ENCODE measurements at places on chromosomes 1 and 21.

- no peak for DNase-seq
Measured at GRCh38 chr1:79460773-79461436, 454.4 kb upstream of the ADGRL4 start.

GRCh38 chr1:23673086-23673813 lies 18.4 kb upstream of the RPL11 start:
- DNase-seq, result no peak

DNA sequence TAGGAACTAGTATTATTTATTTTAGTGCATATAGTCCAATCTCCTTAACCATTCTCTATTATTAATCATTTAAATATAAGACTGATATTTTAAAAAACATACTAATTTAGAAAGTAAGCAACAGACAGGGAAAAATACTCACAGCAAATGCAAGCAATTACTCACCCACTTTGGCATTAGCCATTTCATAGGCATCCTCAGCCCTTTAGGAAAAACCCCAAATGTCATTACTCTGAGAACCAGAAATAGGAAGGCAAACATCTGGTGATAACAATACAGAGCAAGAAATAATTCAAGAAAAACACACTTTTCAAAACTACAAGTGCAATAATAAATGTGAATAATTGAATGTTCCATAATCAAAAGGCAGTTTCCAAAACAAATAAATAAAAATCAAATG lies 545.1 kb downstream of the PLPP3 start:
- DNase-seq, result no peak

DNA sequence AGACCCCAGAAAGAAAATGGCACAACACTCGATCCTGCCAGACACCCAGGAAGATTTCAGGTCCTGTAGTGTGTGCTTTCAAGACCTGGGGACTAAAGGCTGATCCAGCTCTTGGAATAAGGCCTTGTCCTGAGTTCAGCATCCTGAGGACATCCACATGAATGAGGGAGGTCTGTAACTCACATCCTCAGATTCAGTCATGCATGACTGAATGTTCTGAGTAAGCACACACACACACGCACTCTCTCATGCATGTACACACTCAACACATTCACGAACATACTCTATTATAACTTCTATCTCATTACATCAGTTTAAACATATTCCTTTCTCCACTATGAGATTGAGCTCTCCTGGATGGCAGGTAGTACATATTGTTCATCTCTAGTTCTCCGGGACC lies 273.4 kb upstream of the BEND5 start:
- DNase-seq, result no peak

DNA sequence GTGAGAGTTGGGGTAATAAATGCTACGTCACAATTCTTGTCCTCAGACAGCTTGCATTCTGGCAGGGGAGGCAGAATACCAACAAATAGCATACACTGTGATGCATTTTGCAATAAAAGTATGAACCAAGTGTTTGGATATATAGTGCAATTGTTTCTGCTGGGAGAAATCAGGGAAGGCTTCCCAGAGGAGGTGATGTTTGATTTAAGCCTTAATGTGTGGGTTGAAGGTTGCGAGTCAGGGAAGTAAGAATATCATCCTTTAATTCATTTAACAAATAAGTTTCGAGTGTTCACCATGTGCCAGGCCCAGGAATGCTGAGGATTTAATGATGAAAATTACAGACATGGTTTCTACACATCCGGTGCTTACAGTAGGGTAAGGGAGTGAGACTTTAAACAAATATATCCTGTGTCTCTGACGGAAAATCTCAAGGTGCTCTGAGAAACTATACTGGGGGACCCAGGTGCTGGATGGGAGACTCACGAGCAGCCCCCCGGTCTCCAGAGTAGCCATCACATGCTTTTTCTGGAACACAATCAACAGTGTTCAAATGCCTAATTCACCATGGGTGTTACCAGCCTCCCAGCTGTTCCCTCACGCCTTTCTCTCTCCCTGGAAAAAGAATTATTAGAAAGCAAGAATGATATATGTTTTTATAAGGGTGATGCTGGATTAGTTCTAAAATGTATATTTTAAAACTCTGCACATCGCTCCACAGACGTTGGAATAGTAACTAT lies 31.7 kb downstream of the RASSF5 start:
- DNase-seq, result no peak

- no peak for DNase-seq
Measured at GRCh38 chr21:42348762-42349161, 2.0 kb downstream of the TFF2 start.

- DNase-seq, result no peak
Measured at GRCh38 chr1:209926045-209926444, 12.0 kb upstream of the SYT14 start.

GRCh38 chr1:101704895-101705294 lies 291.8 kb downstream of the OLFM3 start:
- no peak for DNase-seq

DNA sequence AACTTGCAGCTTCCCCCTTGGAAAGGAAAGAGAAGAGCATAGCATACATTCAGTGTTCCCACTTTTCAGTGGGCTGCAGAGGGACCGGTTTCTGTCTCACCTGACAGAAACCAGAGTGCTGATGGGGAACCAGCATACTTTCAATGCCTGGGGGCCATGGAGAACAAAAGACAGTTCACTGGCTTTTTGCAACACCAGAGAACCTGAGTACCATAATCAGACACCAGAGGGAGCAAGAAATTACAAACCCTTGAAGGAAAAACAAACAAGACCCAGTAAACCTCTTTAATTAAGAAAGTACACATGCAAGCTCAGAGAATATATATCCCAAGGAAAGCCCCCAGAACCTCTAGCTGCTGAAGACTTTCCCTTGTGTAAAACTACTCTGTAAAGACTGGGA lies 51.1 kb downstream of the CSMD2 start:
- no peak for DNase-seq

- no peak for DNase-seq
Measured at GRCh38 chr1:172421974-172422604, 1.6 kb downstream of the C1orf105 start.

- DNase-seq, result no peak
Measured at GRCh38 chr1:223010582-223011504, 132.2 kb downstream of the TLR5 start.

GRCh38 chr1:11898831-11899467 lies 27.3 kb downstream of the KIAA2013 start:
- no peak for DNase-seq

GRCh38 chr1:182867861-182868260 lies 28.7 kb downstream of the DHX9 start:
- DNase-seq, result no peak

DNA sequence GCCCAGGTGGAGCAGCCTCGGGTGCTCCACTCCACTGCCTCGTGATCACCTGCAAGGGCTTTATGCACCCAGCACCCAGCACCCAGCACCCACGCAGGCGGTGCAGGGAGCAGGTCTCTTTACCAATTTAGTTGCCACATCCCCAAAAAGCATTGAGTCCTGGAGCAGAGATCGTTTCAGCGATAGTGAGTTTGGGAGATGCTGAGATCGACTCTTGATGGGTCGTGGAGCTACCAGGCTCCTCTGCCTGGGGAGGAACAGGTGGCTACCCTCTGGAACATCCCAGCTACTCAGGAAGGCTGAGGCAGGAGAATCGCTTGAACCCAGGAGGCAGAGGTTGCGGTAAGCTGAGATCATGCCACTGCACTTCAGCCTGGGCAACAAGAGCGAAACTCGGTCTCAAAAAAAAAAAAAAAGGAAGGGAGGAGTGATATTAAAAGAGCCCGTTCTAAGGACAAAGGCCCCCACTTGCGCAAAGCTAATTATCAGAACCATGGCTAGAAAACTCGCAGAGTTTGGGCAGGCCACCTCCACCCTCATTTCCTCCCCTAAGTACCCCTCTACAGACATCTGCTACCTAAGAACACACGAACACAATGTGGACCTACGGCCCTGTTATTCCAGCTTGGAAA lies 106.5 kb upstream of the SLC45A1 start:
- no peak for DNase-seq

GRCh38 chr1:42923367-42924081 lies 35.1 kb downstream of the SLC2A1 start:
- no peak for DNase-seq

- DNase-seq, result no peak
Measured at GRCh38 chr1:90964444-90965035, 57.3 kb downstream of the ZNF644 start.

DNA sequence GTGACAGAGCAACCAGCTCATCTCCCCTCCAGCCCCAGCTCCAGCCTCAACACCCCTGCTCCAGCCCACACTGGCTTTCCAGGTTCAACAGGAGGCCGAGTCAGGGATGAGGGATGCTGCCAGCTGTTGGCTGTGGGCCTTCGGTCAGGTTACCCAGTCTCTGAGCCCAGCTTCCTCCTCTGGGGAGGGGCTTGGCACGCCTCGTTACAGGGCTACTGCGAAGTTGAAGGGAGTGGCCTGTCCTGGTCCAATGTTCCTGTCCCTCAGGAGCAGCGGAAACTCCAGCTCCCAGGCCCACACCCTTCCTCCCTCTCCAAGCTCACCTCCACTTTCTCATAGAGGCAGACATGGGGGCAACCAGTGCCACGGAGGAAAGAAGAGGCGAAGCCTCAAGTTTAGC lies 15.1 kb upstream of the TAS1R2 start:
- no peak for DNase-seq

DNA sequence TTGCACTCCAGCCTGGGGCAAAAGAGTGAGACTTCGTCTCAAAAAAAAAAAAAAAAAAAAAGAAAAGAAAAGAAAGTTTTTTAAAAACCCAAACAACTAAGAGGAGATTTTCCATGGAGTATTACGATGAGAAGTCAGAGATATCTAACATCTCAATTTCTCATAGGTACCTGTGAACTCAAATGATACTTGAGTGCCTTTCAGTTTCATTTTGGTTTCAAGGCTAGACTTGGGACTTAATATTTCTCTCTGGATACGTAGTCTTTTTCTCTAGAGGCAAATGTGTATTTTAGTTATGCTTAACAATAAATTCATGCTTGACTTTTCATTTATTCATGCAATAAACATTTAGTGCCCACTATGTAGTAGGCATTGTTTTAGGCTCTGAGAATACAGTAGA lies 15.0 kb downstream of the ZYG11B start:
- no peak for DNase-seq

DNA sequence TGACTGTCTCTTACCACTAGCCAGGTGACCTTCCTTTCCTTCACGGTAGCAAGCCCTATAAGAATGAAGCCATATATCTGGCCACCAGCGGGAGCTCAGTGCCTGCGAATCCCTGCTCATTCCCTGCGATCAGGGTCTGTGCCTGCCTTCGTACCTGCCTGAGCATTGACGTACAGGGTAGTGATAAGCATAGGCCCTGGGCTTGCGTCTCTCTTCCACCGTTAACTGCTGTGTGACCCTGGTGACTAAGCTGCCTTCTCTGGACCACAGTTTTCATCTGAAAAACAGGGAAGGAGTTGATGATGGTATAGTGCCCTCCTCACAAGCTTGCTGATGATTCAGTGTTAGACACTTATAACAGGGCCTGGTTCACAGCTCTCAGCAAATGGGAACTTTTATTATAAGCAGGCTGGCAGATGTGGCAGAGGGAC lies 4.1 kb downstream of the ZC3H12A start:
- DNase-seq, result no peak

GRCh38 chr21:29295066-29295650 lies 3.6 kb upstream of the BACH1 start:
- DNase-seq, result no peak

DNA sequence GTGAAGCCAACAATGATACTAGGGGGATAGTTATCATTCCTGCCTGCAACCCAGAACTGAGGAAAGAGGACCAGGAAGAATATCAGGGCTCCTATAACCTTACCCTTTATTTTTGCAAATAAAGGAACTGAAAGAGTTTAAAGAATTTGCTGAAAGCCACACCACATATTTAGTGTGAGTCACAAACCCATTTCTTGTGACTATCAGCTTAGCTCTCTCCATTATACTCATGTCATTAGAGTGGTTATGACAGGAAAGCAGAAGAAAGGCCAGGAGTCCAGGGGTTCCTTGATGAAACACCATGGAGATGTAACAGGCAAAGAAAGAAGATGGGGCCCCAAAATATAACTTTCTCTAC lies 141.1 kb upstream of the SAMSN1 start:
- DNase-seq, result no peak

DNA sequence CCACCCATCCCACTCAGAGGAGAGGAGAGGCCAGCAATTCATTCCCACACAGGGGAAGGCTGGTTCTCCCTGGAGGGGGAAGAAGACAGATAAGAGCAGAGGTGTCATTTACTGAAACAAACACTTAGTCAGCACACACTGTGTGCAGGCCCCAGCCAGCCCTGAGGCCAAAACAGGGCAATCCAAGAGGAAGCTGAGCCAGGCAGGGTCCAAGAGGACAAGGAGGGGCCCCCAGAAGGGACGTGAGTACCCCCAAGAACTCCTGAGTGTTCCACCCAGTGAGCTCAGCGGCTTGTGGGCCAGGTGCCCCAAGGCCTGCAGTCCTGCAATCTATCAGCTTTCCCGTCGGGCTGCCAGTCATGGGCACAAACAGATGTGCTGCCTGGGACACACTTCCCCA lies 15.8 kb downstream of the ADGRB2 start:
- DNase-seq, result no peak

DNA sequence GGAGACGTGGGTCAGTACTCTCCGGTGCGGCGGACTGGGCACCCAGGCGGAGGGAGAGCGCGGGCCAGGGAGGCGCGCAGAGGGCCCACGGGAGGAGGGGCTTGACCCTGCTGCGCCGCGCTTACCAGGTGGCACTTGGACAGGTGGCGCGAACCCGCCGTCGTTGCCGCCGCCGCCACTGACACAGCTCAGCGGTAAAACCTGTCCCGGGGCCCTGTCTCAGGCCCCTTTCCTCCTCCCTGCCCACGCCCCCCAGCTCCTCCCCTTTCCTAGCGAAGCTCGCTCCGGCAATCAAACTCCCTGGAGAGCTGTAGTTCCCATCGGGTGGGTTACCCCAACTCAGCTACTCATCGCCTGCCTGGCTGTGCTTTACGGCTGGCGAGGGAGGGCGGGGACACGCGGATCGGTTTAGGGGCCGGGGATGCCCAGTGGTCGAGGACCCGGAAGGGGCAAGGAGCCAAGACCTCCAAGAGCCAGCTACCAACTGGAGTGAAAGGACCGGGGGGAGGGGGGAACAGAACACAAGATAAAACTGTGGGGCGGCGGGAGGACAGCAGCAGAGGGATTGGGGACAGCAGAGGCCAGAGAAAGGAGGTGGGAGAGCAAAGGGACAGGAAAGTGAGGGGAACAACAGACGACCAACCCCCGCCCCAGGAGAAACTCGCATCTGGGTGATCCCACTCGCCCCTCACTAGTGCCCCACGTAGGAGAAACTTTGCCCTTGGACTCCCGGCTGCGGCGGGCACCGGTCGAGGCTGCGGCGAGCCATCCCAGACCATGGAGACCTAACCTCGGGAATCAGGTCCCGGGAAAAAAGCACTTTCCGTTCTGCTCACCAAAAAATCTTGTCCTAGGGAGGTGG lies 2.9 kb downstream of the GFI1 start:
- peak; percentile 69 for DNase-seq

GRCh38 chr1:234538062-234538731 lies 59.2 kb upstream of the TARBP1 start:
- no peak for DNase-seq

GRCh38 chr1:223707256-223708000 lies 4.9 kb upstream of the CAPN2 start:
- DNase-seq, result no peak

GRCh38 chr1:68011657-68012375 lies 38.6 kb downstream of the DIRAS3 start:
- no peak for DNase-seq
